Endothelial cell of umbilical vein (primary cell): ENCODE measurements at places on chromosomes 1 and 21. TPM values are rescaled to one million over a fixed set of nuclear protein-coding genes. Genes with fewer than 3 reads are reported as not detected.

The MINDY1 gene
- 15.4 and 16.1 TPM in 2 replicates for polyA plus RNA-seq

The HAPLN2 gene
- 0.14 TPM in 1 of 2 replicates, not detected in the other for polyA plus RNA-seq

The ADGRL4 gene
- polyA plus RNA-seq, result 120 and 140 TPM in 2 replicates

The SKI gene
- 9.0 and 11.6 TPM in 2 replicates for polyA plus RNA-seq

The LRRC52 gene
- not detected in 2 replicates for polyA plus RNA-seq

The EFHD2 gene
- polyA plus RNA-seq, result 50.2 TPM in 2 replicates

The KANK4 gene
- not detected in 2 replicates for polyA plus RNA-seq

The UTP25 gene
- 5.9 and 6.6 TPM in 2 replicates for polyA plus RNA-seq

The XCL2 gene
- not detected in 2 replicates for polyA plus RNA-seq

The RNU1-1 gene
- polyA plus RNA-seq, result under 0.01 and 206 TPM in 2 replicates

The C1orf198 gene
- 21.2 and 22.1 TPM in 2 replicates for polyA plus RNA-seq

The ADCY10 gene
- polyA plus RNA-seq, result 0.11 TPM in 1 of 2 replicates, not detected in the other

The RNU1-3 gene
- under 0.01 and 206 TPM in 2 replicates for polyA plus RNA-seq

The EDARADD gene
- polyA plus RNA-seq, result 0.03 TPM in 1 of 2 replicates, not detected in the other

The SERPINC1 gene
- 0.05 and 0.06 TPM in 2 replicates for polyA plus RNA-seq

The PLA2G2E gene
- not detected in 2 replicates for polyA plus RNA-seq

The F13B gene
- polyA plus RNA-seq, result not detected in 2 replicates

The RASSF5 gene
- polyA plus RNA-seq, result 0.19 and 0.23 TPM in 2 replicates

The IFNLR1 gene
- polyA plus RNA-seq, result 0.01 TPM in 1 of 2 replicates, not detected in the other

The HTR6 gene
- polyA plus RNA-seq, result not detected in 2 replicates

The DNAH14 gene
- polyA plus RNA-seq, result 1.3 and 1.5 TPM in 2 replicates

The ATP6V1G3 gene
- not detected in 2 replicates for polyA plus RNA-seq

The OR2L2 gene
- polyA plus RNA-seq, result not detected in 2 replicates

The TMEM69 gene
- 46.1 and 56.2 TPM in 2 replicates for polyA plus RNA-seq

The OR2L5 gene
- polyA plus RNA-seq, result not detected in 2 replicates

The IRF6 gene
- 55.8 and 65.0 TPM in 2 replicates for polyA plus RNA-seq

The LRRC7 gene
- polyA plus RNA-seq, result 0.56 and 0.58 TPM in 2 replicates

The DEPDC1 gene
- 3.9 and 5.5 TPM in 2 replicates for polyA plus RNA-seq

The TNFSF18 gene
- 13.0 and 15.3 TPM in 2 replicates for polyA plus RNA-seq

The SELP gene
- polyA plus RNA-seq, result 1.6 and 1.9 TPM in 2 replicates

The LACTBL1 gene
- polyA plus RNA-seq, result not detected in 2 replicates
